ENCODE measurements at places on chromosomes 1 and 21.
A peak's percentile ranks its signal among the peaks of the same experiment; 100 is the strongest.

DNA sequence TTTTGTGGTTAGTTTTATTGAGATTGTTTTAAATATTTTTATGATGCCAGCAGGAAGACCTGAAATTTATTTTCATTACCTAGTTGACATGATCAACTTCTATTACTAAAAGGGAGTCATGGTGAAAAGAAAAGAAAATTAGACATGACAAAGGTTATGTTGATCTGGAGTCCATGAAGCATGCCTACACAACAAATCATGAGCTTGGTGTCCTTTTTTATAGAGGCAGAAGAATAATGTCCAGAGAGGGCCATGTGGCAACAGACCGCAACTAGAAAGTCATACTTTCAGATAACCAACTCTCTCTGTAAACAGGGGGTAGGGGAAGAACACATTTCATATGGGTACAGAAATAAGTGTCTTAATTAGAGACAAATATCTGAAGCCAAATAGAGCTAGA, 175.5 kb upstream of the HOOK1 start:
- DNase-seq: no peak

DNA sequence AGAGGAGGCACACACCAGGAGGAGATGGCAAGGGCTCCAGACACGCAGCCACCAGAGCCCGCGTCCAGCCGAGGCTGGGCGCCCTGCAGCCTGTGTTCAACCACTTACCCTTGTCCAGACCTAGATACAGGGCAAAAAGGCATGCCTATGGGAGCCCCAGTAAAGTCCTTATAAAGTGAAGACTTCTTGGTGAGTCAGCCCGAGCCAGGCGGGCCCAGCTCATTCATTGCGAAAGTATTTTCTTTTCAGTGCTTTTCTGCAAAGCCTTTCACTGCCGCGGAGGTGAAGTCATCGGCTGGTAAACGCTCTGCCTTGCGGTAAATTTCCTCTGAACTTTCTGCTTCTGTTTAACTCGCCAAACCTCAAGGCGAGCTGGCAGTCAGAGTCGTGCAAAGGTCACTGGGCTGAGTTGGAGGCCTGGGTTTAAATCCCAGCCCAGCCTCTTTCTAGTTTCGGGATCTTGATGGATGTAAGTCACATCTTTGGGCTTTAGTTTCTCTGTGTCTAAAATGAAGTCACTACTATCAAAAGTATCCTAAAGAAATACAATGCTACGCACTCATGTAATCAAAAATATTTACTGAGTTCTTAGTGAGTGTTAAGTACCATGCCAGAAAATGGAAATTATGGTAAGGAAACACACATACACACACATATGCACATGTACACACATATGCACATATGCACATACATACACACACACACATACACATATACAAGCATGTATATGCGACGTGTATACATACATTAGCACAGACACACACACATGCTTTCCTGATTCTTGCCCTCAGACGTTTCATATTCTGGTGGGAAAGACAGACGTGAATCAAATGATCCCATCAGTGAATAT, 54.7 kb upstream of the IFFO2 start:
- peak; percentile 43 for DNase-seq

DNA sequence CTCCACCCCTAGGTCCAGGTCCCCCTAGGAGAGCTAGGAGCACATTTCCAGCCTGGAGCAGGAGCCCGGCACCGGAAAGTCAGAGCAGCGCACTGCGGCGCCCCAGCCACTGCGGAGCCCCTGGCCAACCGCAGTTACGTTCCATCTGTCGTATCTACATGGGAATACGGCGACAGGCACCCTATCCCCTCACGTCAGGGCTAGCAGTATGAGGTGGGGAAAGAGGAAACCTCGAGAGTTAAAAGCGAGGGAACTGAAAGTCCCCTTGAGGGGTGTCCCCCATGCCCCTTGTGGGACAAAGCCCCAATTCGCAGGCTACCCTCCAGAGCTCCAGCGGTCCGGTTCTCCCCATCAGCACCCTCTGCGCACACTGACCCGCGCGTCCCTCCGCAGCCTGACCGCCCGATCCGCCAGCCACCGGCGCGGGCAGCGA, 995 bp downstream of the COLGALT2 start:
- DNase-seq: no peak

GRCh38 chr1:228734881-228735801, at the start of gene RHOU:
TSS of gene RHOU (plus strand) at chr1:228735479. CDS start at chr1:228735743, 264 bp downstream.
- DNase-seq: no peak

DNA sequence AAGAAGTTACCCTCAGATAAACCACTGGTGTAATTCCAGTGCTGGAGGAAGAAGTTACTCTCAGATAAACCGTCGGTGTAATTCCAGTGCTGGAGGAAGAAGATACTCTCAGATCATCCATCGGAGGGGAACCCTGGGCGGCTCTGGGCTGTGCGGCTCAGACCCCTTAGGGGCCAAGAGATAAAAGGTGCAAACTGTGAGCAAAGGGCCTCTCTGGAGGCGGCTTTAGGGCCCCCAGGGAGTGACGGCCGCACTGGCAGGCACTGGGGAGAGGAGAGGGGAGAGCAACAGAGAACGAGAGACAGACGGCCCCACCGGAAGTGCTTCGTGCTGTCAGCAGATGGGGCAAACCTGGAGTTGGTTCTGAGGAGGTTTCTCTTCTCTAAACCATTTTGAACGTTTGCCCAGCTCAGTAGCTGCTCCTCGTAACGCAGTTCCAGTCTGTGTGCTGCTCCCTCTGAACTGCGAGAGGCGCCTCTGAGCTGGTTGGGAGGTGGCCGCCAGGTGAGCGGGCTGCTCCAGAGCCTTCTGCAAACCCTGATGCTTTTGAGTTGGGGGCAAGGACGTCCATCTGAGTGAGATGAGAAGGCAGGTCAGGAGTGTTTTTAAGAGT, 62.6 kb upstream of the COL6A1 start:
- no peak for DNase-seq

GRCh38 chr1:28329395-28330153, 734 bp downstream of the MED18 start:
- no peak for DNase-seq

DNA sequence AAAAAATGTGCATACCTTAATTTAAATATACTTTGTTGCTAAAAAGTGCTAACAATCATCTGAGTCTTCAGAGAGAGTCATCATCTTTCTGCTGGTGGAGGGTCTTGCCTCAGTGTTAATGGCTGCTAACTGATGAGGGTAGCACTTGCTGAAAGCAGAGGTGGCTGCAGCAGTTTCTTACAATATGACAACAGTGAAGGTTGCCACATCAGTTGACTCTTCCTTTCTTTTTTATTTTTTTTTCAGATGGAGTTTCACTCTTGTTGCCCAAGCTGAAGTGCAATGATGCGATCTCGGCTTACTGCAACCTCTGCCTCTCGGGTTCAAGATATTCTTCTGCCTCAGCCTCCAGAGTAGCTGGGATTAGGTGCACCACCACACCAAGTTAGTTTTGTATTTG, 2.6 kb upstream of the CFAP45 start:
- no peak for DNase-seq

DNA sequence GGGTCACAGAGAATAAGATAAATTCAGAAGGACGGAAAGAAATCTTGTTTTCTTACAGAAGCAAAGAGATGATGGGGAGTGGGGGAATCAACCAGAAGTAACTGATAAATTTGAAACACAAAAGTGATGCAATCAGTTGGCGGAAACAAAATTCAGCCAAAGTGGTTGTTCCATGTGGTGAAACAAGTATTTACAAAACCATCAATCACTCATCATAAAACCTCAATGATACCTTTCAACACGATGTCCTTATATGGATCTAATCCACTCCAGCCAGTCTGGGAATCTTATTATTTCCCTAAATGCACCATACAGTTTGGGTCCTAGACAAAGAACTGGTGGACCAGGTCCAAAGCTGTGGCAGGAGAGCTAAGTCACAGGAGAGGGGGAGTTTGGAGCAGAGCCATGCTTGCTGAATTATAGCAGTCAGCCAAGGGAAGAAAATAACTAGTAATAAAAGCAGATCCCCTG, 303.8 kb upstream of the LRRC7 start:
- no peak for DNase-seq

DNA sequence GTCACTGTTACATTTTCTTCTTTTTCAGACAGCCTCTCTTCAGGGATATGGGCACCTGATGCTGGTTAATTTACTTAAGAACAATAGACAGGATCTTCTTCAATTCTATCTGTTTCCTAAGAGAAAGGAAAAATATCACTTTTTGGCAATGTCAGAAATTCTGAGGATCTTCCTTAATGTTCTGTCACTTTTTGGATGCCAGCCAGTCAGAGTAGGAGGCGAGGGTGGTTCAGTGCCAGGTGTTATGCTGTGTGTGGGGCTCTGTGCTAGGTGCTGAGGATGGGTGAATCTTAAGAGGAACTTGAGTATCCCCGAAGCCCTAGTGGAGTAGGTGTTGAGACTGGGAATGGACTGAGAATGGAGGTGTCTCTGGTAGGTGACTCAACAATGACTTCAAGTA, 133.5 kb downstream of the UCK2 start:
- no peak for DNase-seq

DNA sequence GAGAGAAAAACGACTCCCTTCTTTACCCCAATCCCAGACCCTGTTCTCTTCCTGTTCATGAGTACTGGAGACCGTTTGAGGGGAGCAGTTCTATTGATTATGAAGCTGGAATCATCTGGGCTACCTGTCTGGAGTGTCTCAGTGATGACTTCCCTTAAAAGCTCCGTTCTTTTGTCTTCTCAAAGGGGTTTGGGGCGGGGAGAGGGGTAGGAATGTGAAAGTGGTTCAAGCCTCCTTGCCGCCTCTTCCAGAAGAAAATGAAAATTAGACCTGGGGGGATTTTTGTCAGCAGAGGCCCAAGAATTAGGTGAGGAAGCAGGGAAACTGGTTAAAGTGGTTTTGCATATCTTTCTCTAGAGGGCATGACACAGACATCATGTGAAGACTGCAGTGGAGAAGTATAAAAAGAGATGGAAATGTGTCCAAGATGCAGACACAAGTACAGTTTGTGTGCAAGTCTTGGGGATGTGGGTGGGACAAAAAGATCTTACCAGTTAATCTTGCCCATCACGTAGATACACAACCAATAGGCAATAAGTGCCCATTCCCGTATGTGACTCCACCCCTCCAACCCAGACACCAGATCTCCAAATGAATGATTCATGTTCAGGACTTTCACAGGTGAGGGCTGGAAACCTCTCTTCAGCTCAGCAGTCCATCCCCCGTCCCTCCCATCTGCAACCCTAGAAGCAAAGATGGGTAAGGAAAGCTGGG, 470 bp upstream of the MTMR11 start:
- no peak for DNase-seq

DNA sequence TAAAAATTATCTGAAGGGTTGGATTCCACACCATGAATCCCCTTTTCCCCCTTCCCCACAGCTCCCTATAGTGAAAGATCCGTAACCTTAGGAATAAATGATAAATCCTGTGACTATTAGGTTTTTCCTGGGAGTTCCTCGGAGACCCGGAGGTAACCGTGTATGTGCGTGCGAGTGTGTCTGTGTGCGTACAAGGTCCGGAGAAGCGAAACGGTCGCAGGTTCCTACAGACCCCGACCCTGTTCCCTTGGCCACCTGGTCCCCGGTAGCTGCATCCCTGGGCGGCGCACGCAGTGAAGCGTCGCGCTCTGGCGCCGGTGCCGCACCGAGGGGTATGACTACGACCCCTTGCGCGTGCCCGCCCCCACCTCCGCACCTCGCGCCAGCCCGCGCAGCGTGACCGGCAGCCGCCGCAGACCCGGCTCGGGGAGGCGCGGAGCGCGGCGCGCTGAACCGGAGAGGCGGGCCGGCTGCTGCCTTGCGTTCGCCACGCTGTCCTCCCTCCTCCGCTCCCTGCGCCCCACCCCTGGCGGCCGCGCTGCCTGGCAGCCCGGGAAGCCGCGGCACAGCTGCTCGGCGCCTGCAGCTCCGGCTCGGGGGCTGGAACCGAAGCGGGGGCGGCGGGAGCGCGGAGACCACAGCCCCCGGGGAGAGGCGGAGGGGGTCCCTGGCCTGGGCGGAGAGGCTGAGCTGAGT, at the start of gene AK5:
Gene AK5 (plus strand): TSS at position 529 of the 696 bp plus-strand sequence. CDS start 295 bp downstream, outside the sequence.
- DNase-seq: no peak

DNA sequence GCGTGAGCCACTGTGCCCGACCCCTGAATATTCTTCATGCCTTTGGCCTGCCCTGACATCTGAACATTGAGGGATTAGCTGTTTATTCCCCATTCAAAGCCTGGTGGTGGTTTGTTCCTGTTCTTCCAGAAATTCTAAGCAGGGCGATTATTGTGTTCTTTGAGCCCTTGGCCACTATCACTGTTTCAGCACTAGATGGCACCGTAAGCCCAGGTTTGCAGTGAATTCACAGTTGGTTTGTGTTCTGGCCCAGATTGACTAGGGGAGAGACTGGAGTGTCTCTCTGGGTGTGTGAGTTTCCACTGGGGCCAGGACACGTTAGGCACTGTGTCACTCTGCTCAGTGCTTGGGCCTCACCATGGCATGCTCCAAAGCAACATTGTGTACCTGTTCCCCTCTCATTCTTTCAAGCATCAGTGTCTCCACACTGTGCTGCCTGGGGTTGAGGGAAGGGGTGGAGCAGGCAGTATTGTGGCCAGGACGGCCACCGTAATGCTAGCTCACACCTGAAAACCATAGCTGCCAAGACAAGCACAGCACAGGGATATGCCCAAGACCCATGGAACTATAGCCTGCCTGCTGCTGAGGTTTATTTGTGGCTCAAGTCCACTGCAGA, 52.7 kb downstream of the PKN2 start:
- DNase-seq: no peak

DNA sequence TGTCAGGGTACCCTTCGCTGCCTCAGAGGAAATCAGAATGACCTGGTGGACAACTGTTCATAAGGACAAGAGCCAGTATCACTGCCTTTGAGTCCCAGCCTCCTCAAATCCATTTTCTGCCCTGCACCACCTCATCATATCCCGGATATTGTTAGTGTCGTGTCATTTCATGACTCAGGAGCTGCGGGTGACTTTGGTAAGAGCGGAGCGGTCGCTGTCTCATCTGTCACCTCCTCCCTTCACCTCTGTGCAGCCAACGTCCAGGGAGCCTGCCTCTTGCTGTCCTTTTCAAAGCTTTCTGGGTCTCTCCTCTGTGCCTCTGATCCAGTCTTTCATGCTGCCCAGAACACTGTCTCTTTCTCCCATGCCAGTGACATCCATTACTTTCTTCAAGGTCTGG, 7.0 kb upstream of the C1orf198 start:
- no peak for DNase-seq

DNA sequence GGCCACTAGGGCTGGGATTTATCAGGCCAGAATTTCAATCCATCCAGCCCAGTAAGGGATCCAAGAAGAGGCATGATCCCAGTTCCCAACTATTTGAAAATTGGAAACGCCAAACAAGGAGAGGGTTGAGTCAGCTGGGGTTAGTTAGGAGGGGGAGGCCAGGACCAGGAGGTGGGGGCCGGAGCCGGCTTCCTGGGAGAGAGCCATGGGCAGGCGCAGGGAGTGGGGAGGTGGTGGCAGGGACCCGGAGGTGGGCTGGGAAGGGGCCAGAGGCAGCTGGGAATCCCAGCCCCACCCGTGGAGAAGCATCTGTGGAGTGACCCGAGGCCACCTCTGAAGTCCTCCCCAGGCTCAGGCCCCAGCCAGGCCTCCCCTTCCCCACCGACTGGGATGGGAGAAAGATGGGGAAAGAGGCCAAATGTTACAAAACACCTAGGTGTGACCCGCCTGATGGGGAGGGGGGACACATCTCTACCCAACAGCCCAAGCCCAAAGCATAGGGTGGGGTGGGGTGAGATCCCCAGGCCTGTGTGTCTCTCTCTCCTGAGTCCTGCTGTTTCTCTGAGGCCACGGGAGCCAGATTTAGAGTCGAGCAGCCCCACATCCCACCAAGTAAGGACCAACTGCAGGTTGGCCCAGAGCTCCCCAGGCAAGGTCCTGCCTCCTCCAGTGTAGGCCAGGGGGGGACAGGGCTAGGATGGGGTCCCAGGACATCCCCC, 10.1 kb downstream of the HSPG2 start:
- DNase-seq: no peak

Data from GM12878 (cell line).